ENCODE measurements at places on chromosomes 13 and 19.

DNA sequence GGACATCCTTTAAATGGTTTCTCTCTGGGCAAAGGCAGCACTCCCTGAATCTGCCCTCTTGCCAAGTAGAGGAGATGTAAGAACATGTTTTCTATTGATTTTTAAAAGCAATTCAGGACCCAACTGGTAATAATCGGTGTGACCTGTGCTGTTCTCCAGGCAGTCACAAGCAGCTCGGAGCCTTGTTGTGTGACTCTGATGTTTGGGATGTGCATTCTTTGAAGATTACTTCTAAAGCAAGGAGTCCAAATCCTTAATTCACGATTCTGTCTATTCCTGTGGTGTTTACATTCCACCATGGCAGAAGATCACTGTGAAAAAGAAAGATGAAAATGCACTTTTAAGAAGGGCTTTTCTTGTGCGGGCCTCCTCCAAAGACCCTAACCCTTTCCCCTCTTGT is 122.3 kb upstream of the ZNF536 start:
- ATAC-seq = no peak

- peak; percentile 89 for ATAC-seq
These were observed 208.0 kb downstream of the DLEU7 start for GRCh38 chr13:50635504-50635903.

DNA sequence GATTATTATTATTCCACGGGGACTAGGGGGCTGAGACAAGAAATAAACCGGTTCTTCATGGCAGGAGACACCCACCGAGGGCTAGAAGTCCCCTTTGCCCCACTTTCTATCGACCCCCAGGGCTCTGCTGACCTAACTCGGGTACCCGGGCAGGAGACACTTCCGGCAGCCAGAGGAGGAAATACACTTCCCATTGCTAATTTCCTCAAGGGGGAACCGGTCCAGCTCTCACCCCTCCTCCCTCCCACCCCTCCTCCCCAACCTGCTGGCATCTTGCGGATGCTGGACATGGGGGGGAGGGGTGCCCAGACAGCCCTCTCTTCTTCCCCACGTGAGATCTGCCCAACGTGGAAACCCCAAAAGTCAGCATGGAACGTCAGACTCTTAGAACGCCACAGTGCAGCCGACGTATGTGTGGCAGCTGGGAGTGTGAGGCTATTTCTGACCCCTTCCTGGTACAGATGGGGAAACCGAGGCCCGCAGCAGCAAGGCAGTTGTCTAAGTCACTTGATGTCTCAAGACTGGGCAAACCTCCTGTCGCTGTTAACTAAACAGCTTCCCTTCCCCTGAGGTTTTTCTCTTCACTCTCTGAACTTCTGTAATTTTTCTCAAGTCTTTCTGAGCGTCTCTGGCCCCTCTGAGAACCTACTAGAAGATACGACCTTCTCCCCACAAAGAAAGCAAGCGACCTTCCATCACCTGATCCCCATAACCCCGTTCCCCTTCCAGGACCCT is 3.6 kb downstream of the GPR4 start:
- ATAC-seq = no peak

DNA sequence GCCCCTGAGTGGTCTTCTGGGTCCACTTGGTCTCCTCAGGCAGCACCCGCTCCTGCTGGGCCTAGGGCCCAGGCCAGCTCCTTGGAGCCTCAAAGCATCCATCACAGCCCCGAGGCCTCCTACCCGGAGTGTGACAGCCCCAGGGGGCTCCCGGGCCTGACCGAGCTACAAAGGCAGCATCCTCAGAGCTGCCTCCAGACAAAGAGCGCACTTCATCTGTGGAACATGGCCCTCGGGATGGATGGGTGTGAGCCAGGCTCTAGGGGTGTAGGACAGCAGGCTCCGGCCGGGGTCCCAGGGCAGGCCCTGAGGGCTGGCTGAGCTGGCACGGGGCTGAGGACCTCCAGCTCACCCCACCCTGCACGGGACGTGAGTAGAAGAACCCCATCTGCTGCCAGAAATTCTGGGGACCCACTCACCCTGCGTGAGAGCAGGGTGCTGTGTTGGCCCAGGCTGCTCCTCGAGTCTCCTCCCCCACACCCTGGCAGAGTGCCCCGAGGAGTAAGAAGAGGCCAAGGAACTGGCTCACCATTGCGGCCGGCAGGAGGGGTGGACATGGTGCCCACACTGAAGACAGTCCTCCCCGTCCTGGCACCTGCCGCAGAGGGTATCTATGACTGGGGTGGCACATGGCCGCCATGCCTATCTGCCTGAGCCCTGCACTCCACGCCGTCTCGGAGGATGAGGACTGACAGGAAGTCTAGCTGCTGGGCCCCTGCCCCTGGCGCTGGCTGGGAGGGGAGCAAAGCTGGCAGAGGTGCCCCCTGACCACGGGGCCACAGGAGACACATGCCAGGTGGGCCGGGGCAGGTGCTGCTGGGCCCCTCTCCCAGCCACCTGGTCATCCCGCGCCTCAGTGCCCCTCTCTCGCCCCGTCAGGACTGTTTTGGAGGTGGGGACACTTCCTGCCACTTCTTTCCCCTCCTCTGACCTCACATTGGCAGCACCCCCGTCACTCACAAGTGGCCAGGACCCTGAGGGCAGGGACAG is 22.3 kb downstream of the CEBPG start:
- no peak for ATAC-seq

DNA sequence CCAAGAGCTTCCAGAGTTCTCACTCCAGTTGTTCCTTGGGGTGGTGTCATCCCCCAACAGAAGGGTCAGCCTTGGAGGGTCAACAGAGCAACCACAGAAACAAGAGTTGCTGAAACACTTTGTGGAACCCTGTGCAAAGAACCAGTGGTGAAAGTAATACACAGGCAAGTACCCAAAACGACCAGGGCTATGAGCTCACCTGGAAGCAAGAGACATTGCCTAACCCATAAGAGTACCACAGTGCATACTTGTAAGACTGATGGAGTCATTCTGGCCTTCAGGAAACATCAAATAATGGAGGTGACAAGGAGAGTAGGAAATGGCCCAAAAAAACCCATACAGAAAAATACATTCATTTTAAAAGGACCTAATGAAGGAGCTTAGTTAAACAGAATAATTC is 184.3 kb upstream of the TSC22D1 start:
- ATAC-seq = no peak

- ATAC-seq = no peak
These were observed 239.7 kb upstream of the HTR2A start for GRCh38 chr13:47136504-47136941.

GRCh38 chr13:46360604-46361003 is 26.4 kb downstream of the RUBCNL start:
- ATAC-seq = no peak

DNA sequence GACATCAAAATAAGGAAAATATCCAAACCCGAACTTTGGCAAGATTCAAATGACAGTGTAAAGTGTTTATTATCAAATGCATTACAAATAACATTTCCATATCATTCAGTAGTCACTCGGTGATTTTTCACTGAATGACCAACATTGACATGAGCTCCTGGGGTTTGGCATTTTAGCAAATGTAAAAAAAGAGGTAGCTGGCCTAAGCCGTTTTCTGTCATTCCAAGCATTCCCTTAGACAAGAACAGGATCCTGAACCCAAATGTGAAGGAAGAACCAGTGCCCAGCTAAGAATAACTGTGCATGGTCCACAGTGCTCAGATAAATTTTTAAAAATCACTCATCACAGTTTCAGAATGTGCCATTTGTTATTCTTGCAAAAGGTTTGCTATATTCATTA is 327.9 kb downstream of the GPC6 start:
- no peak for ATAC-seq

- no peak for ATAC-seq
These were observed 16.2 kb downstream of the TMTC4 start for GRCh38 chr13:100658363-100658762.

DNA sequence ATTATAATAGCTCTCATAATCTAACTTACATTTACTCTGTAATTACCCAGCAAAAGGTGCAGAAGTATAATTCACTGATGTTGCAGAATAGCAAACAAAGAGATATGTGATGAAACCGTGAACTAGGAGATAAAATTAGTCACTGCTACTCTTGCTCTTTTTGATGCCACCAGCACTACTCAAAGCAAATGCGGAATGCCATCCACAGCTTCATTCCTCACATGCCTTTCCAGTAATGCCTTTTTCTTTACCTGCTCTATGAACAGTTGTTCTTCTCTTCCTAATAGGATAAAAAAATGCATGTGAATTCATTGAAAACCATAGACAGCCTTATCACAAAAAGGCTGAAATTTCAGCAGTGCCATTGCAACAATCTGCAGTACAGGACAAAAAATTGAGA is 1129.5 kb downstream of the DIAPH3 start:
- ATAC-seq = no peak

DNA sequence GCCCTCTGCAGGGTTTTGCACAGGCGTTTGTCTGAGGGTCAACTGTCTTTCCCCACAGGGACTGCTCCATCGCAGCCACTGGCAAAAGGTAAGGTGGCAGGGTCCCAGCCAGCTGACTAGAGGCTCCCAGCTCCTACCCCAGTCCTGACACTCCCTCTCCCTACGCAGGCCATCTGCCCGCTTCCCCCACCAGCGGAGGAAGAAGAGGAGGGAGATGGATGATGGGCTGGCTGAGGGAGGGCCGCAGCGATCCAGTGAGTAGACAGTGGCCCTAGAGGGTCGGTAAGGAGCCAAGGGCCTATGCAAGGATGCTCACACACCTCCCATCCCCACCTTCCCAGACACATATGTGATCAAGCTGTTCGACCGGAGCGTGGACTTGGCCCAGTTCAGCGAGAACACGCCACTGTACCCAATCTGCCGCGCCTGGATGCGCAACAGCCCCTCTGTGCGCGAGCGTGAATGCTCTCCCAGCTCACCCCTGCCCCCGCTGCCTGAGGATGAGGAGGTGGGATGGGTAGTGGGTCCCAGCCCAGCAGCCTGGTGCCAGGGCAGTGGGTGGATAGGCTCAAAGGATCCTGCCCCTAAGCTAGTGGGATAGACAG is 4.0 kb downstream of the HSPB6 start:
- no peak for ATAC-seq

DNA sequence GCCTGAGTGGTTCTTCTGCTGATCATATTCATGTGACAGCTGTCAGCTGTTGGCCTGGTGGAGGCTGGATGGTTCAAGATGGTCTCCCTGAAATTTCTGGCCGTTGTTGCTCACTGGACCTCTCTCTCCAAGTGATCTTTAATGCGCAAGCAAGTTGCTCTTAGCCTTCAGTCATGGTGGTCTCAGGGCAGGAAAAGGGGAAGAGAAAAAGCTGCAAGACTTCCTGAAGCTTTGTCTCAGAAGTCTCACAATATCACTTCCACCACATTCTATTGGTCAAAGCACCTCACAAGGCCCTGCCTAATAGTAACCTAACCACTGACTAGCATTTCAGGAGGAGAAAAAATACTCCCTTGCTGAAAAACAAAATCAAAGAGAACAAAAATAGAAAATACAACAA is 1.6 kb upstream of the ZNF567 start:
- ATAC-seq = no peak

DNA sequence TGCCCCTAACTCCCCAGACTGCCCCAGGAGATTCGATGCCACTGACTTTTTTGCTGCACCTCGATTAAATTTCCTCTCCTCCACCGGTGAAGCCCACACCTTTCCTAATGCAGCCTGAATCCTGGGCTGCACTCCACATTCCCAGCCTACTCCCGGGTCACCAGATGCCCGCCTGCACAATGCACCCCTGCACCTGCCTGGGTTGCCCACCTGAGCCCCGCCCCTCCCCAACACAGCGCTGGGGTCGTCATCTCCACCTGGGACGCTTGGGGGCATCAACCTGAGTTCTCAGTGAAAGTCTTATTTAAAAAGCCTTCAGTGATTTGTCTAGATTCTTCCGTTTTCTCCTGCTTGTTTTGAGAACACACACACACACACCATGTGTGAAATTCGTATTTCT is 24.5 kb upstream of the DPP9 start:
- no peak for ATAC-seq

DNA sequence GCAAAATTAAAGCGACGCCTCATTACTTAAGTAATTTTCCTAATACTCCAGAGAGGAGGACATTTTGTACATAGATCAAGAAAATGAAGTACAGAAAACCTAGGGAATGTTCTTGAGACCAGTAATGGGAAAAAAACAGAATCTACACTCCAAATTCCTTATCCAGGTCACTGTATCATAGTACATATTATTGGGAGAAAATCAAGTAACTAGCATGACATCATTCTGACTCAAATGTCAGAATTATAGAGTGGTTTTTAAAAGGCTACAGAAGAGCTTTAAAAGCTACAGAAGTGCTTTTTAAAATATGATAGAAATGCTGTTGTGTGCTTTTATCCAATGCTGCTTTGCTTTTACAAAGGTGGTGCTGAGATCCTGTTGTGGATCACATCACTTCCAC is 86.3 kb upstream of the SLC15A1 start:
- ATAC-seq = no peak

- no peak for ATAC-seq
These were observed 6.1 kb upstream of the OXGR1 start for GRCh38 chr13:97000295-97000925.

- no peak for ATAC-seq
These were observed 88.8 kb downstream of the ARHGEF7 start for GRCh38 chr13:111203736-111204389.

GRCh38 chr13:48494874-48495273 is 38.0 kb downstream of the RCBTB2 start:
- no peak for ATAC-seq

DNA sequence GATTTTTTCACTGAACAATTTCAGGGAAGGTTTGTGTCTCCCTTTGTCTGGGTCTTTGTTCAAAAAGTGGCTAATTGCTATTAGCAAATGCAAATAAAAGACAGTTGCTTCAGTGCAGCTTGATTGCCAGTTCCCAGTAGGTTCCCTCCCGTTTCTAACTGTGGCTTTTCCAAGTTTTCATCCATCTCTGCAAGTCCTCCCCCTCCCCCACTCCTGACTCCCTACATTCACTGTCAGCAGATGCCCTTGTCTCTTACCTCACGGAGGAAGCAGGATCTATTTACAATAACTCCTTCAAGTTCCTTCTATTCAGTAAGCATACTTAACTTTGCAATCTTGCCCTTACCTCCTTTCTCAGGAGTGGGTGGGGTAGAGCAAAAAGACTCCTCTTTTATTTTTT is 55.4 kb upstream of the SCEL start:
- ATAC-seq = no peak

- no peak for ATAC-seq
These were observed 220.7 kb downstream of the RFC3 start for GRCh38 chr13:34038541-34039068.

- no peak for ATAC-seq
These were observed 3.7 kb upstream of the LYPD3 start for GRCh38 chr19:43469160-43469480.

Data from gastroesophageal sphincter (tissue), 4 donors.